ENCODE measurements at places on chromosomes 16 and 17.

- DNase-seq, result no peak
These were observed 6.8 kb downstream of the RUSF1 start for GRCh38 chr16:31501226-31501965.

DNA sequence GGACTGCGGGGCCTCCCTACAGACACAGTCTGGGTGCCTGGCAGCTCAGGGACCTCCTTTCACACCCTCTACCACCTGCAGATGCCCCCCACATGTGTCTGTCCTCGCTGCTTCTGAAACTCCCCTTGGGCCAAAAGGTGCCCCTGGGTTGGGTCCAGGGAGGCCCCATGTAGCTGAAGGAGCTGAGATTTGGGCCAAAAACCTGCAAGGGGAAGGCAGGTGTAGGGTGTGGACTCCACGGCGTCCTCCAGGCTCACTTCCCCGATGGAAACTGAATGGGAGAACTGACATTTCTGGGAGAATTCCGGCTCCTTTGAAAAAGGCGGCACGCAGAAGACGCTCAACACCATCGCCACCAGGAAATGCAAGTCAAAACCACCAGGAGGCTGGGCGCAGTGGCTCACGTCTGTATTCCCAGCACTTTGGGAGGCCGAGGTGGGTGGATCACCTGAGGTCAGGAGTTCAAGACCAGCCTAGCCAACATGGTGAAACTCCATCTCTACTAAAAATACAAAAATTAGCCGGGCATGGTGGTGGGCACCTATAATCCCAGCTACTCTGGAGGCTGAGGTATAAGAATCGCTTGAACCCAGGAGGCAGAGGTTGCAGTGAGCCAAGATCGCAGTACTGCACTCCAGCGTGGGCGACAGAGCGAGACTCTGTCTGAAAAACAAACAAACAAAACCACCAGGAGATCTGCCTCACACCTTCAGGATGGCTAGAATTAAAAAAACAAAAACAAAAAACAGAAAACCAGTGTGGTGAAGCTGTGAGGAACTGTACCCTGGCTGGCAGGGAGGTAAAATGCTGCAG, 13.2 kb upstream of the BAIAP2 start:
- DNase-seq, result no peak

- no peak for DNase-seq
These were observed 17.3 kb downstream of the DHX38 start for GRCh38 chr16:72110662-72111615.

DNA sequence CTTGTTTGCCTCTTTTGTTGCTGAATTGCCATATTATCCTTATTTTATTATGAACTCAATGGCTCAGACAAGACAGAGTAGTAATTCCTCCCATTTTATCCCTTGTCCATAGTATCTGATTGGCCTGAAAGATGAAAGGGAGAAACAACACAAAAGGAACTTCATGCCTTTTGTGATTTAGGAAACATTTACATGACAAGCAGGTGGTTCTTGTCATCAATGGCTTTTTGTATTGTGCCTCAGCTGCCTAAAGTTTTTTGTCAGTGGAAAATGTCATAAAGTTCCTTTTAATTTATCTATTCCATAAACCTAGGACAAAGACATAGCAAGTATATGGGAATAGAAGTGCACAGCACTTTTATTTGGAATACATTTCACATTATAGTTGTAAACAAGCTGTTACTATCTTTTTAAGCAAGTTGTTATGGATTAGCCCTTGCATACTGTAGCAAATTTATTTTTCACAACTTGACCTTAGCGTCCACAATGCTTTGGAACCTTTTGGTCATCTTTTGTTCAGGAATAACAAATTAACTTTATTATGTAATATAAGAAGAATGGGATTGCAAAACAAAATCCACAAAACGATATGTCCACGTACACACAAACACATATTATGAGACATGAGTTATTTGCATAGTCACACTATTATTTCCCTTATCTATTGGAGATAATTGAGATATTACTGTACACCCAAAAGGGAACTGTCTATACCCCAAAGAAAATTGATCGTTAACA, 12.4 kb upstream of the MPHOSPH6 start:
- no peak for DNase-seq

DNA sequence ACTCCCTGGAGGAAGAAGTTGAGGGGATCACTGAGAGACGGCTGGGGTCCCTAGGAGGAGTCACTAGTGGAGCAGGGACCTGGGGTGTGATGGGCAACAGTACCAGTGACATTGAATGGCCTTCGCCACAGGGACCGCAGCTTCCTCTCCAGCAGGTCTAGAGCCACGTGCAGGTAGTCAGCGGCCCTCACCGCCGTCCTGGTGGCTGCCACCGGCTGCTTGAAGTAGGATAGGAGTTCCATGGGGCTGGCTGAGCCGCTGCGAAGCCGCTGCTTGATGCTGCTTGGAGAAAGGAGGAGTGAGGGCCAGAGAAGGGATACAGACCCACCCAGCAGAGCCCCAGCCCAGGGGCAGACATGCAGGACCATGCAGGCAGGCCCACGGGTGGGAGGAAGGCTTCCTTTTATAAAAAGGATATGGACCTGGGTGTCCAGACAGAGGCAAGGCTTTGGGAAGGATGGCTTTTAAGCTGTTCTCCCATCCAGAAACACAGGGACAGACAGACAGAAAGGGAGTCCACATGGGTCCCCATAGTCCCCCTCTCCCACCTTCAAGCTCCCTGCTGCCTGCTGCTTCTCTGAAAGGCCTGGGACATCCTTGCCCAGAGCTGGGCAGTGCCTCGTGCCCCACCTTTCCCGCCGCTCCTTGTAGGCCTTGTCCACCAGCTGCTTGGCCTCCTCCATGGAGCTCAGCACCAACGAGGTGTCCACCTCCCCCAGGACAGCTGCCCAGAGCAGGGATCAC, 827 bp downstream of the MPO start:
- DNase-seq, result no peak

- DNase-seq, result no peak
These were observed 55.6 kb downstream of the IKZF3 start for GRCh38 chr17:39808409-39808997.

- DNase-seq, result no peak
These were observed 21.6 kb downstream of the EMC8 start for GRCh38 chr16:85777583-85778310.

- DNase-seq, result no peak
These were observed 64.8 kb upstream of the TBC1D3K start for GRCh38 chr17:37859451-37859850.

GRCh38 chr17:78678222-78678557, 101.0 kb upstream of the DNAH17 start:
- DNase-seq, result no peak

DNA sequence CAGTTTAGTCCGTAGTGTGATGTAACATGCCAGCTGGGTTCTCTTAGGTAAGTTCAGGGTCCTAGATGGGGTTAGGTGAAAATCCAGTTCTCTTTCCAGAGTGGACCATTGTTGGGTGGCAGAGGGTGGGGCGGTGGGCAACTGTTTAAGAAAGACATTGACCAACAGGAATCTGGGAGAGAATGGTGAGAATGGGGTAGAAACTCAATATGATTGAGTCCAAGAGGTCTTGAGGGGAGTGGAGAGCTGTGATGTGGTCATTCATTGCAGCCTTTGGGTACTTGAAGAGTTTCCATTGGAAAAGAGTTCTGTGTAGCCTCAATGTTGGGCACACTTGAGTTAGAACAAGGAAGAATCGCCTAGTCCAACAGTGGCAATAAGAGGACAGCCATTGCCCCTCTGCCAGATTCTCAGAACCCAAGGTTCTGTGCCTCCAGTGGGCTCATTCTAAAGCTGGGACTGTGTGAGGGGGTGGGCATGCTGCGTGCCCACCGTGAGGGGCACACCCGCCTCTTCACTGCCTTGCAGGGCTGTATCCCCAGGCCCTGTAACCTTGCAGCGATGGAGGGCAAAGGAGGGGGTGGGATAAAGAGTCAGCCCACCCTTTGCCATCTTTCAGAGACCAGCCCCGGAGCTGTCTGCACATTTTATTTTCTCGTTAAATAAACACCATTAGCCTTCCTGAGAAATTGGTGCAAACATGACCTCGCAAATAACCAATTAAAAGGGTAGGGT, 208.1 kb downstream of the CCDC182 start:
- DNase-seq, result no peak

GRCh38 chr16:53440125-53440524, 5.9 kb downstream of the RBL2 start:
- no peak for DNase-seq

- DNase-seq, result no peak
These were observed 5.2 kb upstream of the PLLP start for GRCh38 chr16:57289391-57290257.

DNA sequence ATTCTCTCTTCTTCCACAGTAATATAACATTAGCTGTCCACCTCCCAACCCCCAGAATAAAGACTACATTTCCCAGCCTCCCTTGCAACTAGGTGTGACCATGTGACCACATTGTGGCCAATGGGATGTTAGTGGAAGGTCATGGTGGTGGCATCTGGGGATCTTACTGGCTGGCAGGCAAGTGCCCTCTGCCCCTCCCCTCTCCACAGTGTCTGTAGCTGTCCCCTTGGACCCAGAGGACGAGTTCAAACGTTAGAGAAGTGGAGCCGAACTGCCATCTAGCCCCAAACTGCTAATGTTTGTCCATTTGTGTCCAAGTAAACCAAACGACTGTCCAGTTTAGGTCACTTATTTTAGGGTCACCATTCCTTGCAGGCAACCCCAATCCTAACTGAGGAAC, 26.6 kb upstream of the KCNG4 start:
- no peak for DNase-seq
